ENCODE measurements at places on chromosomes 5 and 9.

DNA sequence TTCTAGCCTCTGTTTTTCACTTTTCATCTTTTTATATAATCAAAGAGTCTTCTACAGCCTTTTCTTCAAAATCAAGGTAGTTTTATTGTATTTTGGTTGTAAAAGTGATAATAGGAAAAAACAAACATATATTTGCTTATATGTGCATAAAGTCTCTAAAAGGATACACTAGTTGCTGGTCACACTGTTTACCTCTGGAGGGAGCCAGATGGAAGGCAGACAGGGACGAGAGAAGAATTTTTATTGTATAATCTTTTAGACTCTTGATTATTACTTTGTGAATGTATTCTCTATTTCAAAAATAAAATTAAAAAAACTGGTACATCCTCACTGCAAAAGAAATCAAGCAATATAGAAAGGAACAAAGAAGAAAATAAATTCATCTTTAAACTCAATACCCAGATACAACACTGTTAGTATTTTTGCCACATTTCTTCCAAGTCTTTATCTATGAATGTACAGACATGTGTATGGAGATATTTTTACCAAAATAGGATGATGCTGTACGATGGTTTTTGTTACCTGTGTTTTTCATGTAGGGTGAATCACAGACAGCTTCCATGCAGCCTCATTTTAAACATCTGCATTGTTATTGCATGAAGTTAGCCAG lies 6.1 kb upstream of the RNF183 start:
- DNase-seq: no peak

DNA sequence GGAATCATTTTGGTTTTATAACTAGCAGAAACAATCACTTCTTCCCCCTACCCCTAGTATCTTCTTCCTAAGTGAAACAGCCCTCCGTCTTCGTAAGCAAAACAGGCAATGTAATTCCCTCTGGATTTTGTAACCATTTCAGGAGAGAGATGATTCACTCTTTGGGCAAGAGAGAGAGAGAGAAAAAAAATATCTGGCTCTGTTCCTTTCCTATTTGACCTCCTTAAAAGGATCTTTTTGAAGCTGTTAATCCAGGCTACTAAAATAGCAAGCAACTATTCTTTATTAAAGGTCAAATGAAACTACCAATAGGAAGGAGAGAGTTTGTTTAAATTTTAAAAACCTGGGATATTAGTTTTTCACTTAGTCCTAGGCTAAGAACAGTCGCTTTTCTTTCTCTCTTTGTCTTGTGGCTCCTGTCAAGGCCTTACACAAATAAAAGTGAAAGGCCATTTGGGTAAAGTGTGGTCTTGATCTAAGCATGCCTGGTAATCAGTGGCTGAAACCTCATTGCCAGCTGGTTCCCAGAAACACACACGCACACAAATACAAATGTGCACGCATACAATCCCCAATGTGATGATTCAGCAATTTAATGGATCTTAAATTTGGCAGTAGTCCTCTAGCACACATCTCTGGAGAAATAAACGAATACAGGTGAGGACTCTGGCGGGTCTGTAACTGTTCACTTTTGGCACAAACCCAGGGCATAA lies 70.2 kb downstream of the PRUNE2 start:
- DNase-seq: no peak

GRCh38 chr9:137046088-137046787 lies at the start of gene NPDC1:
NPDC1 (minus strand) TSS chr9:137046177; CDS start chr9:137045989, 188 bp downstream.
- DNase-seq: peak; percentile 86

DNA sequence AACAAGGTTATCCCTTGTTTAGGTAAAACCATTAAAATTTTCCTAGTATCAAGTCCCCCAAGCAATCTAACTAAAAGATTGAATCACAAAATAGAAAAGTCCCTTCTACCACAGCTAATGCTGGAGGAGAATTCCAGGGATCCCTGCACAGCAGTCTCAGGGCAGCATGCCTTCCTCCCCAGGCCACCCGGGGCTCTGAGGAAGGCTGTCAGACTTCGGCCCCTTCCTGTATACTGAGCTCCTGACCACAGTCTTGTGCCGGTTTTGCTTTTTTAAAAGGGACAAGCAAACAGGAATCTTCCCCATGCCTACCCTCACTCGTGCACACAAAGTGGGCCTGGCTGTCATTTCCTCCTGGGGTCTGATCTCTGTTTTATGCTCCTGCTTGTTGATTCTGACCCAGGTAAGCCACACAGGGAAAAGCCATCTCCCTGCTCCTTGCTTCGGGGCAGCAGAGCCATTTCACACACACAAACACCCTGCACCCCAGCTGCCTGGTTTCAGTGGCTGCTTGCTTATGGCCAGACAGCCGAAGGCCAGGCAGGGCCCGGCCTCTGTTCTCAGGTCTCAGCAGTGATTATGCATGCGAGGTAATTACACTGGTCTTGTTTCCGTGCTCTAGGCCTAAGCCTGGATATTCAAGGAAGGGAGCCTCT lies 211.9 kb downstream of the NXNL2 start:
- DNase-seq: no peak
